Upper lobe of right lung (tissue), 1 donor: ENCODE measurements at places on chromosomes 3 and 15. TPM values are rescaled to one million over a fixed set of nuclear protein-coding genes. Genes with fewer than 3 reads are reported as not detected.

GRCh38 chr15:56568466-56569167, 103.7 kb upstream of the MNS1 start:
- no peak for DNase-seq
- no peaks in the 10 kb centered on the region for H3K27me3 ChIP-seq
- no peaks in the 10 kb centered on the region for H3K36me3 ChIP-seq
- no peak overlapping the region for H3K27ac ChIP-seq
- no peaks in the 10 kb centered on the region for H3K4me1 ChIP-seq

GRCh38 chr3:186965141-186965879, 35.0 kb downstream of the ST6GAL1 start:
- no peak overlapping the region for H3K4me3 ChIP-seq
- H3K36me3 ChIP-seq, result peaks cover 19% of the 10 kb centered on the region
- H3K27ac ChIP-seq, result peak overlapping the region; percentile 8
- H3K27me3 ChIP-seq, result no peaks in the 10 kb centered on the region

- peaks cover 20% of the 10 kb centered on the region for H3K4me1 ChIP-seq
- H3K4me3 ChIP-seq, result no peak overlapping the region
- H3K27me3 ChIP-seq, result no peaks in the 10 kb centered on the region
- DNase-seq, result no peak
- H3K36me3 ChIP-seq, result no peaks in the 10 kb centered on the region
Measured at GRCh38 chr3:99939876-99940275, 122.2 kb downstream of the CMSS1 start.

DNA sequence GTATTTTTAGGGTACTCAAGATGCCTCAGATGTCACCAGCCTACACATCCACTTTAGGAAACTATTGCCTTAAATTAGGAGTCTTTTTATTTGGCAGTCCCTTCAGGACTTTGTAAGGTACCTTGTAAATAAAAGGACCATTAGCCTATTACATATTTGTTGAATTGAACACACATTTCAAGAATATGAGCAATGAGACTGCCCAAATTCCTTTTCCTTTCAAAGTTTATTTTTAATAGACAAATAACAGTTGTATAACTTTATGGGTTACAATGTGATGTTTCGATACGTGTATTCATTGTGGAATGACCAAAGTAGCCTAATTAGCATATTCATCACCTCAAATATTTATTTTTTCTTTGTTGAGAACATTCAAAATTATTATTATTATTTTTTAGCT, 176.7 kb upstream of the PDZRN3 start:
- no peak for DNase-seq
- H3K4me3 ChIP-seq, result no peak overlapping the region

- H3K4me1 ChIP-seq, result no peaks in the 10 kb centered on the region
- H3K27ac ChIP-seq, result no peak overlapping the region
- H3K36me3 ChIP-seq, result peaks cover 72% of the 10 kb centered on the region
- no peaks in the 10 kb centered on the region for H3K27me3 ChIP-seq
- DNase-seq, result no peak
- H3K4me3 ChIP-seq, result no peak overlapping the region
Measured at GRCh38 chr3:195284842-195285241, 13.9 kb upstream of the XXYLT1 start.

DNA sequence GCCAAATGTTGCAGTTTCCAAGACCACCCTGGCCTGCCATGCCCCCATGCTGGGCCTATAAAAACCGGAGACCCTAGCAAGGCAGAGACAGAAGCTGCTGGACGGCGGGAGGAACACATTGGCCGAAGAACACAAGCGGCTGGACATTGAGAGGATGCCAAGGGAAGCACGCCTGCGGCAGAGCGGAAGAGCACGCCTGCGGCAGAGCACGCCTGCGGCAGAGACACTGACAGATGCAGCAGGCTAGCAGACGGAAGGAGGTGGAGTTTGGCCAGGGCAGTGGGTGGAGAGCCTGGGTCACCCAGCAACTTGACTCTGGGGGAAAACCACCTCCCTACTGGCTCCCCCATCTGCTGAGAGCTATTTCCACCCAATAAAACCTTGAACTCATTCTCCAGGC, 322.3 kb upstream of the TBL1XR1 start:
- DNase-seq, result no peak
- H3K27ac ChIP-seq, result no peak overlapping the region
- H3K4me3 ChIP-seq, result no peak overlapping the region
- no peaks in the 10 kb centered on the region for H3K27me3 ChIP-seq
- peaks cover 17% of the 10 kb centered on the region for H3K4me1 ChIP-seq

GRCh38 chr15:57559875-57560274, 31.8 kb upstream of the MYZAP start:
- H3K4me1 ChIP-seq, result peaks cover 1% of the 10 kb centered on the region
- peak; percentile 78 for DNase-seq
- no peaks in the 10 kb centered on the region for H3K27me3 ChIP-seq
- H3K4me3 ChIP-seq, result no peak overlapping the region
- no peak overlapping the region for H3K27ac ChIP-seq
- H3K36me3 ChIP-seq, result no peaks in the 10 kb centered on the region

Gene TNFSF10
- total RNA-seq, result 140 TPM

Gene FANCD2OS
- not detected for total RNA-seq

Gene CSTA
- 22.3 TPM for total RNA-seq
